Ascending aorta (tissue), 2 donors: ENCODE measurements at places on chromosomes 2 and 18. TPM values are rescaled to one million over a fixed set of nuclear protein-coding genes. Genes with fewer than 3 reads are reported as not detected.

DNA sequence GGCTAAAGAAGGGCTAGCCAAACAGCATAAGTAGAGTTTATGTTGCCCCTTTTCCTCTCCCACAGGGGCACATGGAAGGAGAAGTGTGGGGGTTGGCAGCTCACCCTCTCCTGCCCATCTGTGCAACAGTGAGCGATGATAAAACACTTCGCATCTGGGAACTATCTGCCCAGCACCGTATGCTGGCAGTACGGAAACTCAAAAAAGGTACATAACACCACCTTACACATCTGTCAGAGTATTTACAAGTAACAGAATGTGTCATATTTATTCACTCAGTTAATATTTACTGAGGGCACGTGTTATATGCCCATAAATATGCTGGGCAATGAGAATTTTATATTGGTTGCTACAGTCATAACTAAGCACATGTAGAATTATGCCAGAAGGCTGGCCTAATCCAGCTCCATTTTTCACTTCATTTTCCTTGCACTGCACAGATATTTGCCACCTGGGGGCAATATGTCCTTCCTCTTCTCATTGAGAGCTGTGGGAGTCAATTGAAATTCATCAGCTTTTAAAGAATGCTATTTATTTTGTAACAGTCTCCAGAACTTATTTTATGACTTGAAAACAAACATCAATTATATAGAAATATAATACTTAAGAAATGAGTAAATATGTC lies 150.6 kb downstream of the RTN4 start:
- no peak for DNase-seq

Gene DPP10
- total RNA-seq, result not detected

DNA sequence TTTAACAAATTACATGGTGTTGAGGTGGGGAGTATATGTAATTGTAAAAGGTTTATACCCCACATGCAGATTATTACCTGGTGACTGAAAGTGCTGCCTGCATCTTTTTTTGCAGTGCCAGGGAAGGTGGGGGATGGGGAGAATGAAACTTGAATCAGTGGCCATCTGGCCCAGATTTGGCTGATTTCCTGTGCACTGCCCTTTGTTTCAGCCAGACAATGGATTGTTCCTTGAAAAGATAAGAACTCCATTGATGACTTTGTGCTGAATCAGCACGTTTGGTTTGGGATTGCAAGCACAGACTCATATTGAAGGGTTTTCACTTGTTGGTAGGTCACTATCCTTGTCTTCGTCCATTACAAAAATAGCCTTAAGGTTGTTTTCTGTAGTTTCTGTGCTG lies 20.9 kb downstream of the GREB1L start:
- DNase-seq, result no peak

GRCh38 chr18:26086959-26087358 lies 3.5 kb downstream of the SS18 start:
- no peak for DNase-seq

Gene TMEM169
- 7.3 TPM for total RNA-seq

DNA sequence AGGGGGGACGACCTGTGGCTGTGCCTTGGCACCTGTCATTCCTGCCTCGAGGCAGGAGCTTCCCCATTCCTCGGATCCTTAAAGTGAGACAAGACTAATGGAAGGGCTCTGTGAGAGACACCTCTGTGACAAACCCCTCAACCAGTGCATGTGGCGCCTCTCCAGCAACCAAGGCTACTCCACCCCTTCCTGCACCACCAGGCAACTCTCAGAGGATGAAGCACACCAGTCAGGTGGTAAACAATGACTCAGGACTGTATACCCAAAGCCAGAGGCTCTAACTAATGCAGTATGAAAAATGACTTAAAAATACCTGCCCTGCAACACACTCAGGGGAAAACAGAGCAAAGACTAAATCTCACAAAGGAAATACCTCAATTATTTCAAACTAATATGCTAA lies 136.9 kb downstream of the UXS1 start:
- no peak for DNase-seq

Gene TUBA3E
- not detected for total RNA-seq

Gene GALR1
- total RNA-seq, result not detected

GRCh38 chr2:127029350-127030051 lies 77.5 kb downstream of the BIN1 start:
- no peak for DNase-seq

Gene NPHP1
- total RNA-seq, result 9.8 TPM

GRCh38 chr2:207219676-207220501 lies 54.1 kb upstream of the KLF7 start:
- DNase-seq, result no peak

Gene NOTO
- total RNA-seq, result not detected

DNA sequence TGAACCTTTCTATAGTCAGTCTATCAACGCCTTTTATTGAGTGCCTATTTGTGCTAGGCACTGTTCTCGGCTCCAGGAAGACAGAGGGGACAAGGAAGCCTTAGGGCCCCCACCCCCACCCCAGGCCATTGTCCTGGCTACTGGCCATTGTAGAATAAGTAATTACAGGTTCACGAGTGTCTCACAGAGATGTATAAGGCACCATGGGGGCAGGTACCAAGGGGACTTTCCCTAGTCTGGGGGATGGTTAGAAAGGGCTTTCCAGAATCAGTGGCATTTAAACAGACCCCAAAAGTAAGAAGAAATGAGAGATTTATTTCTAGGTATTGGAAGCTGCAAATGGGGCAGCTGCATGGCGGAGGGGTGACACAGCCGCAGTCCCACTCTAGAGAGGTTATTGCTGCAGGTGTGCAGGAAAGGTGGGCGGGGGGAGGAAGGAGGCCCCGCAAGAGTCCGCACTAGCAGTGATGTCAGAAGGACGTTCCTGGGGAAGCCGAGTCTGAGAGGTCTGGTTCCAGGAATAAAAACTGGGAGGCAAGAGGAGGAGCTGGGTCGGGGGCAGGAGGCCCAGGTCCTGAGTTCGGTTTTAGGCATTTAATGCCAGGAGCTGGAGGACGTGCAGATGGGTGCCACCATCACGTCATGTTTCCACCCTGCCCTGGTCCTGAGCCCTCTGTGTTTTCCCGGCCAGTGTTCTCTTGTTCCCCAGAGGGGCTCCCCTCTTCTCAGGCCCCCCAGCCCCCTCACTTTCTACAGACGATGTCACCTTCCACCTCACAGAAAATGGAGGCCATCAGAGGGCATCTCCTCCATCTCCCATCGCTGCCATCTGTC lies 30.5 kb downstream of the FOSL2 start:
- no peak for DNase-seq

DNA sequence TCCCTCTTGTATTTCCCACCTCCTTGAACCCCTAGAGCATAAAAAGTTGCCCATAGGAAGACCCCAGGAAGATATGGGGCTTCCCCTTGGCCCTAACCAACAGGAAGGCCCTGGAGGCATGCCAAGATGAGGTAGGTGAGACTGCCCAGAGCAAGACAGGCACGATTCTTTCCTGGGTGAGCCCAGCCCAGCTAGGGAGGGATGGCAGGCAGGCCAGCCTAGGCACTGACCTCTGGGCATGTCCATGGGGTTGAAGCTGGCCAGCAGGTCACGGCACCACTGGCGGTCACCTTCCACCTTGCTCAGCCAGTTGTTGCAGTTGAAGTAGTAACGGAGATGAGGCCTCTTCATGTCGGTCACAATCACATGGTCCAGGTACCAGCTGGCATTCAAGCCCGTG lies 17.6 kb downstream of the LOXHD1 start:
- no peak for DNase-seq

- no peak for DNase-seq
These were observed 47.1 kb upstream of the ZNF519 start for GRCh38 chr18:14179306-14179705.

DNA sequence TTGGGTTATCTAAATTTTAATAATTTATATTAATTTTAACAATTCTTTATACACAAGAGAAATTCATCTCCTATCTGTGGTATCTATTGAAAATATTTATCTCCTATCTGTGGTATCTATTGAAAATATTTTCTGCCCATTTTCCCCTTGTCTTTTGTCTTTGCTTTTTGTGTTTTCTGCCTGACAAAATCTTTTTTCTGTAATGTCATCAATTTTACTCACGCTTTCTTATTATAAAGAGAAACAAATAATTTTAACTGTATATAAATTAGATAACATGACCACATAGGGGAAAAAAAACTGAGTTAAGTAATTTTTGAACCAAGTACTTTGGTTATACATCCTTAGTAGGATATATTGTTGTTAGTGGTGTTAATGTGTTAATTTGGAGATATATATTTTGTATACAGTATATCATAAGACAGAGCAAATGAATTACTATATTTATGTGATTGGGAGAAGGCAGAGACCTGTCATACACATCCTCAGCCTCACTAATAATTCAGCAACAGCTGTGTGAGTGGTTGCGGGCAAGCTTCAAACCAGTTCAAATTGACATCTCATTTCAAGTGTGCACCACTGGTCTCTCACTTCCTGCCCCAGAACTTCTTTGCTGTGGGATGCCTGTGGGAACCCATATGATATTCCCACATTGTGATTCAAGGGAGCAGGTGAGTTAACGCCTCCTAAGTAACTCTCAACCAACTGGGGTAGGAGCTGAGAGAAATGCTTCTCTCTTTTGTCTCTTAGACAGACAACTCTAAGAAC lies 292.4 kb downstream of the SP3 start:
- DNase-seq, result no peak

GRCh38 chr2:216695401-216695821 lies at the start of gene IGFBP5:
Gene IGFBP5, minus strand, starts transcription at chr2:216695549. Its CDS starts 774 bp downstream, at chr2:216694775.
- peak; percentile 92 for DNase-seq

- no peak for DNase-seq
These were observed 83.8 kb downstream of the VIT start for GRCh38 chr2:36780231-36780839.

DNA sequence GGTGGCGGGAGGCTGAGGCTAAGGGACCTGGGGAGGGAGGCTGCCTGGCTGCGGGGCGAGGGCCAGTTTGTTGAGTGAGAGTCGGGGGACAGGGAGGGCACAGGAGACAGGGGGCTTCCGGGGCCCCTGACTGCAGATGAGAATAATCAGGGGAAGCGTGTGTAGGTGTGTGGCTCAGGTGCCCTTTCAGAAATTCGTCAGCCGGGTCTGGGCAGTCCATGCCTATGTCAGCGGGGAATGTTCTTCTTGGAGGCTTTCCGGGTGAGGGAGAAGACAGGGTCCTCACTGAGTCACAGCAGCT lies 52.3 kb upstream of the OTOF start:
- DNase-seq, result peak; percentile 57

Gene RIT2
- total RNA-seq, result not detected

DNA sequence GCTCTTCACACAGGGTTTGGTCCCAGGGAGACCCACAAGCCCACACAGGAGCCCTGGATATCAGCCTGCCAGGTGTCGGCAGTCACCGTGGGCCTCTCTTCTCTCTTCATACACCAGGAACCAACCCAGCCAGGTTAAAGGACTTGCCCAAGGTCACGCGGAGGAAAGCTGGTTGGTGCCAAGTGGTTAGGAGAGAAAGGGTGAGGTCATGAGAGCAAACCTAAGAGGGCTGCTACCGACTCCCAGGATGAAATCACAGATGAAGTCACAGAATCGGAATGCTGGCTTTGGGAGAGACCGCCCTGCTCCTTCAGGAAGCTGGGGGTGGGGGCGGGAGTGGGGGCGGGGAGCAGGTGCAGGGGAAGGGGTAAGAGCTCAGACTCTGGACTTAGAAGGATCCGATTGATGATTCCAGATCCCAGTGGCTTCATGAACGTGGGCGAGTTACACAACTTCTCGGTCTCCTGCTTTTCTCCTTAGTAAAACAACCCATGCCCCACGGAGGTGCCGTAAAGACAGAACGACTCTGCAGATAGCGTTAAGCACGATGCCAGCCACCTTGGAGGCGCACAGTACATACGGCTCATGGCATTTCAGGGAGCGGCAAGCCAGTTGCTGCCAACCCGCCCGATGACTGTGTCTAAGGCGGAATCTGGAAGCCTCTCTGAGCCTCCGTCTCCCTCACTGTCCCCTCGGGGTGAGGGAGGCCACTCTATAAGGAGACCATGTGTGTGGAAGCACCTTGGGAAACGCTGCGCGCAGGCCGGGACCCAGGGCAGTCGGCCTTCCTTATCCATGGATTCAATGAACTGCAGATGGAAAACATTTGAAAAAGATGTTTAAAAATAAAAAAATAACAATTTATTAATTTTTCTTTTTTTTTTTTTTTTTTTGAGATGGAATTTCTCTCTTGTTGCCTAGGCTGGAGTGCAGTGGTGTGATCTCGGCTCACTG lies 23.0 kb upstream of the TAF1B start:
- no peak for DNase-seq

DNA sequence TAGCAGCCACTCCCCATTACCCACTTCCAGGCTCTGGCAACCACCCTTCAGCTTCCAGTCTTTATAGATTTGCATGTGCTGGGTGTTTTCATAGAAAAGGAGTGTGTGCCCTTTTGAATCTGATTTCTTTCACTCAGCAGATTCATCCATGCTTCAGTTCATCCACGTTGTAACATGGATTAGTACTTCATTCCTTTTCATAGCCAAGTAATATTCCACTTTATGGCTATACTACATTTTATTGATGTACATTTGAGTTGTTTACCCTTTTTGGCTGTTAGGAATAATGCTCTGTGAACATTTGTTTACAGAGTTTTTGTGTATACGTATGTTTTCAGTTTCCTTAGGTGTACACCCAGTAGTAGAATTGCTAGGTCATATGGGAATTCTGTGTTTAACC lies 205.5 kb upstream of the RAB12 start:
- DNase-seq, result no peak

GRCh38 chr2:104090407-104090806 lies 763.5 kb upstream of the POU3F3 start:
- no peak for DNase-seq

- DNase-seq, result no peak
These were observed 27.2 kb downstream of the RTP5 start for GRCh38 chr2:241896746-241897201.

Gene ORC4
- total RNA-seq, result 79.6 TPM

Gene PROM2
- total RNA-seq, result not detected

Gene CTAGE1
- not detected for total RNA-seq

DNA sequence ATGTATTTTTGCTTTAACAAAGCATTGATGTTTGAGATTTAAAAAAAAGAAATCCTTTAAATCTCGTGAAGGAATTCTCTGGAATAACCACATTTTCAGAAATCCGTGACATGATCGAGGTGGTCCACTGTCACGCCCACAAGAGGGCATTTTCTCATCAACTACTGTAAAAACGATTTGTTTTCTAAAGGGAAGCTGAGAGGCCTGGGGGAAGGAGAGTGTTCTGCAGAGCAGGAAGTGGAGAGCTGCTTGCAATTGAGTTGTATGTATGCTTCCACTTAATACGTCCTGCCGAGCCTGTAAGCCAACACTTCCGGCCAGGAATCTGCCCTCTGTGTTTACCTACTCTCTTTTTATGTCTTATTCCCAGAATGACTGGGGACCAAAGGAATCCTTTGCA lies 19.4 kb downstream of the KLHL29 start:
- no peak for DNase-seq

Gene C2orf66
- not detected for total RNA-seq
